Fibroblast of mammary gland (primary cell): ENCODE measurements at places on chromosomes 4 and X.
A peak's percentile ranks its signal among the peaks of the same experiment; 100 is the strongest.

GRCh38 chr4:129176864-129177263 is 80.9 kb downstream of the C4orf33 start:
- DNase-seq = no peak

- peak; percentile 49 for DNase-seq
These were observed 5.0 kb downstream of the PRMT9 start for GRCh38 chr4:147678796-147679549.

DNA sequence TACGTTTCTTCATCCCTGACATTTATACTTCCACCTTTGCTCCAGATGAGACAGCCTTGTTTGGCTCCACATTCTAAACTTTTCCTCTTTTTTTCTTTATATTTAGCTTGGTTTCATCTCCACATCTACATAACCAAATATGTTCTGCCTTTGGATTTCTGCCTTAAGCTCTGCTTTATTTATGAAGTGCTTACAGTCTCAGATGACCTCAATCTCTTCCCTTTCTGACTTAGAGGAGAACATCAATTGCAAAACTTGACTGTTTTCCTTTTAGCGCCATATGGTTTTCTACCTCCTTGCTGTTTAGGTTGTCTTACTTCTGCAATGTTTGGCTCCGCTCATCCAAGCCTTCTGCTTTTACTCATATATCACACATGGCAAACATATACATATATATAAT is 7.5 kb downstream of the ASB5 start:
- DNase-seq = peak; percentile 89

DNA sequence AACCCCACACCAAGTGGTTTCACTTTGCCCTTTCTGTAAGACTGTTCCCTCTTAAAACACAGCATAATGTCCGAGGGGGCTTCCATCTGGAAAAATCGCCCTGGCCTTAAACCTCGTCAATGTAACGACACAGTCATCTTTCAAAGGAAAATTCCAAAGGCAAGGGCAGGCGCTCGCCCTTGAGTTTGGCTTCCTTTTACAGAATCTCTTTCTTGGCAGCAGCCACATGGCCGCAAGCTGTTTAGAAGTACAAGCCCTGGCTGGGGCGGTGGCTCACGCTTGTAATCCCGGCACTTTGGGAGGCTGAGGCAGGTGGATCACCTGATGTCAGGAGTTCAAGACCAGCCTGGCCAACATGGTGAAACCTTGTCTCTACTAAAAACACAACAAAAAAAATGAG is 27.1 kb upstream of the GRPEL1 start:
- no peak for DNase-seq

GRCh38 chr4:26272654-26273615 is 47.9 kb upstream of the RBPJ start:
- DNase-seq = no peak

- peak; percentile 85 for DNase-seq
These were observed 233.9 kb upstream of the MAB21L2 start for GRCh38 chr4:150348079-150348478.

GRCh38 chr4:74397748-74398426 is 32.9 kb downstream of the EREG start:
- DNase-seq = no peak

- DNase-seq = no peak
These were observed 3.1 kb downstream of the NSG1 start for GRCh38 chr4:4390046-4390445.

- peak; percentile 60 for DNase-seq
These were observed 30.8 kb upstream of the NDP start for GRCh38 chrX:44003975-44004374.

GRCh38 chrX:53186351-53186750 is 38.7 kb downstream of the KDM5C start:
- DNase-seq = peak; percentile 25

- no peak for DNase-seq
These were observed 49.3 kb upstream of the EPHA5 start for GRCh38 chr4:65719635-65720034.

DNA sequence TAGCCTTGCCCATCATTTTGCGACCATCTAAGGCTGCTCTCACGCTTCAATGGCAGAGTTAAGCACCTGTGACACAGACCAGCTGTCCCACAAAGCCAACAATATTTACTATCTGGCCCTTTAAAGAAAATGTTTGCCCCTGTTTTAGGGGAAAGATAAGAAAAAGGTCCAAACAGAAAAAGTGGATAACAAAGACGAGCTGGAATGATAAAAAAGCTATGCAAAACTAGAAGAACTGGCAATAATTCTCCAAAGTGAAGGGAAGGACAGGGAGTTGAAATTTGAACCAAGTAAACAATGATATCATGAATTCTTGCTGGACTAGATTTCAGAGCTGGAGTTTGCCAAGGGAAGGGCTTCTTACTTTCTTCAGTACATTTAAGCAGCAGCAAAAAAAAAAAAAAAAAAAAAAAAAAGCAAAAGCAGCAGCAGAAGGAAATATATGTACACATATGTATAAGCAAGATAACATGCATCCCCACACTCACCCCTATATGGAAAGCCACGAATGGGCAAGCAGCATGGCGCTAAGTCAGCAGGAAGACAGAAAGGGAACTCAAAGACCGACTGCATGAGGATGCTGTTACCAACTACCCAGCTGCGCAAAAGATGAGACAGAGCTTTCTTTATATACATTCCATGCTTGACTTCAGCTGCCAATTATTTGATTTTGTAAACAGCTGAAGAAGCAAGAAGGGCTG is 12.5 kb downstream of the TRAPPC2 start:
- DNase-seq = peak; percentile 62

DNA sequence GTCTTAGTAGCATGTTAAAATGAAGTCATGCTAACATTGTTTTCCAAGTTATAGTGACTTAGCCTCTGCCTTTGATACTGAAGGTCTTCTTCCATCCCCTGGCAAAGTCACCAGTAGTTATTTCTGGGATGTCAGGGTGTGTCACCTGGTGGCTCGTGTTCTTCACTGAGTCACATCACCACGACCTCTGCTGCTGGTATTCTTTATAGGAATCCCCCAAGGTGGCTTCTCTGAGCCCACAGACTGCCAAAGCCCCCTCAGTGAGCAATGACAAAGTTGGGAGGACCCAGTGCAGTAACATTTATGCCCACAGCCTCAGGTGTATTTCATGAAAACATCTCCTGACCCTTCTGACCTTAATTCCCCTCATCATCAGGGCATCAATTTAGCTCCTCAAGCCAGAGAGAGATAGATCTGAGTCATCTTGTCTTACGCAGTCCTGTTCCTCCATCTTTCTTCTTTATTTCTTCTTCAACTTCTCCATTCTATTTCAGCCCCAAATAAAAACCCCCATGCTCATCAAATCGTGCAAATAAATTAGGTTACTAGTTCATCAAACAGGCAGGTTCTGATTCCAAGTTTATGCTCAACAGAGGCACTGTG is 29.3 kb upstream of the GPRIN3 start:
- DNase-seq = no peak

GRCh38 chr4:160835789-160836188 is 1328.0 kb downstream of the FSTL5 start:
- no peak for DNase-seq

DNA sequence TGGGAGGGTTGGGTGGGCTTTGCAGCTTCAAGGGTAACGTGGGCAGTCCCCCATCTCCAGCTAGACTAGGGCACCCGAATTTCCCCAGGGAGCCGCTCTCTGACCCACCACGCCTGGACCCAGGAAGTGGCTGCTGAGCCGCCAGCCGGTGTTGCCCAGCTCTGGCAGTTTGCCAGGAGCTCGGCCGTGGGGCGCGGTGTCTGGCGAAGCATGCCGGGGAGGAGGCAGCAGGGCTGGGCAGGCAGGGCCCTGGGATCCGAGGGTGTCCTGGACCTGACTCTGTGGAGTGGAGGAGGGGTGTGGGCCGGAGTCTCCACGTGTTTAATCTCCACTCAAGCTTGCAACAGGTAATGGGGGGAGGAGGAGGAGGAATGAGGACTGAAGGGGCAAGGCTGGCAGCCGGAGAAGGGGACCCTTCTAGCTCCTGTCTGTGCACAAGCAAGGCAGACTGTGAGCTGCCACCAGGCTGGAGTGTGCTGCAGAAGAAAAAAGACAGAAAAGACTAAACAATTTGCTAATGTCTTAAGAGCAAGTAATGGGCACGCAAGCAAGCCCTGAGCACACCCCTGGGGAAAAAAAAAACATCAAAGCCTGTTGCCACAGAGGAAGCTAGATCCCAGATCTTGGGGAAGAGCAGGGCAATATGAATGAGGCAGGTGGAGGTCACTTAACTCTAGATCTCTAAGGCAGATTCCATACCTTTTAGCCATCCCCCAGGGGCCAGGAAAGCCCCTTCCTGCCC is 2.4 kb downstream of the LONRF3 start:
- DNase-seq = no peak

- no peak for DNase-seq
These were observed 46.3 kb upstream of the ADGRG2 start for GRCh38 chrX:19168609-19169008.

DNA sequence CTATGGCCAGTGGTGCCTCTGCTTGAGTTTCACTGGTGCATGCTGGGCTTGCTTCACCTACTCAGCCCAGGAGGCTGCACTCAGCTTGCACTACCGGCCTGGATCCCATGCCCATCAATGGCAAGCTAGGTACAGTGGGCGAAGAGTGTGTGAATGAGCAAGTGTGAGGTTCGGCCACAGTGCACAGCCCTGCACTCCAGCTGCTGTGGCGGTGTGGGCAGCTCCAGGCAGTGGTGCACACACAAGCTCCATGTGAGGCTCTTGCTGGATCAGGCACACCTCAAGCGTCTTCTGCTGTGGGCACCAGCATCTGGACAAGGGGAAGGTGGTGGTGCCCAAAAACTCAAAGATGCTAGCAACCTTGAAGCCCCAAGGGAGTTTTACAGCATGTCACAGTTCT is 820.9 kb upstream of the LCORL start:
- no peak for DNase-seq

GRCh38 chrX:6812087-6812486 is 277.2 kb upstream of the VCX3A start:
- no peak for DNase-seq

- DNase-seq = no peak
These were observed 69.1 kb upstream of the FBXW7 start for GRCh38 chr4:152605031-152605430.

DNA sequence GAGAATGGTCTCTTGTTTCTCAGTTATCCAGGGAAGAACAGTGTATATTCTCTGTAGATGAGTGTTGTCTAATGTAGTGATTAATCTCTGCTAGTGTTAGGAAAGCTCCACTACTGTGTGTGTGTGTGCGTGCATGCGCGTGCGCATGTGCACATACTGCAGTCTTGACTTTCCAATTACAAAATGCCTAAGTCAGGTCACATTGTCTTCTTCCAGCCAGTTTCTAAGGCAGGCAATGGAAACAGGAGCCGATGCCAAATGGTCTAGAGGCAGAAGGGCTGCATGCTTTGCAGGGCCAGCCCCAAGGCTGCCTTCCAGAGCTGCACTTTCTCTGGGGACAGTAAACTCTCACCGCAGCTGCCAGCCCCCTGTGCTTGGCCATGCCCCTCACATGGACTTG is 30.5 kb upstream of the NAP1L5 start:
- no peak for DNase-seq

GRCh38 chrX:12672367-12673106 is 118.7 kb upstream of the PRPS2 start:
- DNase-seq = peak; percentile 11
